ENCODE measurements at places on chromosomes 5 and 9.

DNA sequence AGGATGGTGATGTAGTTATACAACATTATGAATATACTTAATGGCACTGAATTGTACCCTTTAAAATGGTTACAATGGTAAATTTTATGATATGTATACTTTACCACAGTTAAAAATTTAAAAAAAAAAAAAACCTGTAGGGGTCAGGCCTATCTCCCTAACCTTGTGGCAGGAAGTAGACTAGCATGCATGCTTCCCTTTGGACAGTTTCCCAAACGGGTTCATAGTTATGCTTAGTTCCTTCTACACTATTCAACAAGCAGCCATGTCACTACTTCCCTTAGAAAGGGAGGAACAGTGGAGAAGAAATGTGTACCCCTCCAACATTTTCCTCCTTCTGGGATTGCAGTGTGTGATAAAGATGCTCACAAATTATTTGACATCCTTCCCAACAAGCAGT, 32.5 kb downstream of the IDNK start:
- DNase-seq: no peak

DNA sequence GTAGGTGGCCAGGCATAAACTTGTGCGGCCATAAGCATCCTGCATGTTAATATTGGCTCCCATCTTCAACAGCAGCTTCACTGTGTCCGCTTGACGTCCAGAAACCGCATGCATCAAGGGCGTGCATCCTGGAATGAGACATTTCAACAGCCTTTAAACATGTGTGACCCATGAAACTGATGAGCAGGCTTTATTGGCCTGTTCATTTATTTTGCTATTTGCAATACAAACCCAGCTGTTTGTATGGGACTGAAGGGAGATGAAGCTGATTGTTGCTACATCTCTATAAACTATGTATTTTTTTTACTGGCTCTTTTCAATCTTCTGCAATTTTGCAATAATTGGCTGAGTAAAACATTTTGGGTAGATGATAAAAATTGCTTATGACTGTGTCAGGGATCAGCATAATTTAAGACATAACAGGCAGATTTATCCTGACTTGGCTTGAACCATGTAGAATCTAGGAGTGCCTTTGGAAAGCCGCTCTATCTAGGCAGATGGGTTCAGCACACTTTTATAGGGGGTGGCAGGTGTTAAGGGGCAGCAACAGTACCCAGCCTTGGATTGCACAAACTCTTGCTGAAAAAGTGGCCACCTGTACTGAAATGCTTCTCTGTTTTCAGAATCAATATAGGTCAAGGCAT, 56.9 kb downstream of the ANKRD55 start:
- DNase-seq: no peak

DNA sequence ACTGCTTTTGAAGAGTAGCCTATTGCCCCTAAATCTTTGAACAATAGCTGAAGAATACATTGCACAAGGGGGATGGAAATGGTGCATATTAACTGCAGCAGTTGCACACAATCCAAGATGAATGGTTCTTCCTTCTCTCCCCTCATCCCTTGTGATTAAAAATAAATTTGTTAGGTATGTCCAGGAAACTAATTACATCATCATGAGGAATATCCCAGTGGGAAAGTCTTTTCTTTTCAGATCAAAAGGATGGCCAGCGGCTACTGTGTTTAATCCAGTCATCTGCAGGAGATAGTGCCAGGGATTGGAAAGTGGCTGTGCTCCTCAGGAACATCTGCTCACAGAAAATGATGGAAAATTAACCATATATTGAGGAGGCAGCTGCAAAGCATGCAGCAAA, 508.4 kb upstream of the SEMA6A start:
- no peak for DNase-seq

DNA sequence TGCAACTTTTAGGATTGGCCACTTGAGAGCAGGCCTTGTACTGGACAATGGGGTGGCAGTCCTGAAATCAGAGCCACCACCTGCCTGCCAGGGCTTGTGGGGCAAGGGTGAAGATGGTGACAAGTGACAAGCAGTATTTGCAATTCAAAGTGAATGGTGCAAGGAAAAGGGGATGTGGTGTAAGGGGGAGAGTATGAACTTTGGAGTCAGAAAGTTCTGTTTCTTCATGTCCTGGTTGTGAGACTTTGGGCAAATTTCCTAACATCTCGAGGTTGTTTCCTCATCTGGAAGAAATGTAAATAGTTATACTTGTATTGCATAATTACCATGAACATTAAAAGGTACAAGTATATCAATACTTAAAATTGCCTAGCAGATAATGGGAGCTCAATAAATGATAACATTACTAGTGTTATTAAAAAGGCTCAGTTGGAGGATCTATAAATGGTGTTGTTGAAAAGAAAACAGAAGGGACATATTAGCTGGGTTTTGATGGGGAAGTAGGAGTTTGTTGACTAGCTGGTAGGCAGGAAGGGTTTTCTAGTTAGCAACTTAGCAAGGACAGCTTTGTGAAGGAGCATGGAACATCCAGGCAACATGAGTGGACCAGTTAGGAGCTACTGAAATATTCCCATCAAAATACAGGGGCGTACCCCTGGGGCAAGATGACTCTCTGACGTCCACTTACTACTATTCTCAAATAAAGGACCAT, 21.3 kb upstream of the MEGF9 start:
- DNase-seq: peak; percentile 87

- DNase-seq: peak; percentile 63
Measured at GRCh38 chr9:122213589-122214413, 15.0 kb downstream of the LHX6 start.

- no peak for DNase-seq
Measured at GRCh38 chr5:150158170-150158949, 2.7 kb upstream of the PDGFRB start.

GRCh38 chr5:105877592-105877991, 1793.1 kb downstream of the EFNA5 start:
- no peak for DNase-seq

DNA sequence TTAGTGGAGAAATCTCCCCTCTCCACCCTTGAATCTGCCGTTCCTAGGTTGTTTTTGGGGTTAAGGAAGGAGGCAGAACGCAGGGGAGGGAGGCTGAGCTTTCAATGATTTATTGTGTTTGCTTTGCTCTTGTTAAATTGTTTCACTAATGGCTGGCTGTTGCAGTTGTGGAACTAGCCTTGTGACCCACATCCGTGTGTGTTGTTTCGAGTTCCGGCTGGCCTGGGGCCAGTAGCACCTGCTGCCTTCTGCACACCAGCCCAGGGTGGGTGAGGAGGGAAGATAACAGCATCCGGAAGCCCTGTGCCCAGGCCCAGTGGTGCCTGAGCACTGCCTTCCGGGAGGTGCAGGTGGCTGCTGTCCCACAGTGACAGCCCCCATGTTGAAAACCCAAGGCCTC, 3.6 kb downstream of the ERGIC1 start:
- peak; percentile 93 for DNase-seq

DNA sequence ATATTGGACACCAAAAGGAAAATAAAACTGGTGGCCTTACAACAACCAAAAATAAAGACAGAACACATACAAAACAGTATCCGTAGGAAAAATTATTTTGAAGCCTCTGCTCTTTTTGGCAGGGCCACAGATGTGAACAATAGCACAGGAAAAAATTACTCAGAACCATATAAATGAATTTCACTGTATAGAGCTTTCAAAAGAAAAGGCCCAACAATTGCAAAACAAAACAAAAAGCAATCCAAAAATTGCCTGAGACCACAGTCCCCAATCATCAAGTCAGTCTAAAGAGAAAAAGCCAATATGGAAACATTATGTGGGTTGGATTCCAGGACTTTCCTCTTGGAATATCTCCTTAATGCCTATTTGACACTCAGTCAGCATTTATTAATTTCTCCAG, 243.8 kb downstream of the CEMIP2 start:
- no peak for DNase-seq

- peak; percentile 40 for DNase-seq
Measured at GRCh38 chr5:172421-172820, 18.9 kb upstream of the LRRC14B start.

DNA sequence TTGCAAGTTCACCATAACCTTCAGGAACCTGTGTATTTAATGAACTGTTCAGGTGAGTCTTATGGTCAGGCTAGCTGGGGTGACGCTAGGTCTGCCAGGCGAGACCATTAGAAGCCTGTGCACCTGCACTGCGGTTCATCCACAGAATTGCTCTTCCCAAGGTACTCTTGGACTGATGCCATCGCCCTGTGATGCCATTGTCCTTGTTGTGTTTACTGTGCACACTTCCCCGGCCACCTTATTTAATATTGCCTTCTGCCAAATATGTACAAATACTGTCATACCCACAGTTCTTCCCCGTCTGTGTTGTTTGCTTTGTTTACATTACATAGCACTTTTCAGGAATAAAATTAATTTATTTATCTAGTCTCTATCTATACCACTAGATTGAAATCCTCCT, 66.3 kb downstream of the RCL1 start:
- no peak for DNase-seq

DNA sequence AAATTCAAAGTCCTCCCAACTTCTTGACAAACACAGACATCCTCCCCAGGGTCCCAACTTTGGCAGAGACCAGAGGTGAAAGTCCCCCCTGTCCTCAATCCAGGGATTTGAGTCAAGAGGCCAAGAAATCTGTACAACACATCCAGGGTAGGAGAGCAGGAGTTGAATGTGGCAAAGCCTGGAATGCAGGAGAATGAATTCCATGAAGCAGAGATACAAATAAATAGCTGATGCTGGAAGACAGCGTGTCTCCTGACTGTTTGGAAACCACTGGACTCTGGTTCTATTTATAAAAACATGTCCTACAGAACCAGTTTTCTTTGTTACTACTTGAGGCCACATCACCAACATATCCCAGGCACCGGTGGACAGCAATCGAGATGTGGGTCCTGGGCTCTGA, 43.7 kb upstream of the SLIT3 start:
- DNase-seq: no peak

DNA sequence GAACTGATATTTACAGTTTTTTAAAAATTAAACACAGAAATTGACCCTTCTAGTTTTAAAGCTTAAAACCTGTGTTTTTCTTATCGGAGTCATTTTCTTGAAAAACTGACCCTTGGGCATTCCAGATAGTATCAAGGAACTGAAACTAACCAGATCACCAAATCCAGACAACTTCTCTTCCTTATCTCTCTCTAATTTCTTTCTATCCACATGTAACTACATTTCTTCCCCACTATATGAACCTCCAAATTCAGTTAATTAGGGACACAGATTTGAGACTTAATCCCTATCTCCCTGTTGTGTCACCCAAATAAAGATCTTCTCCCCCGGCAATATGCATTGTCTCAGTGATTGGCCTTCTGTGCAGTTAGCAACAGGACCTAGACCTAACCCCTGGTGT, 1643.0 kb upstream of the CDH6 start:
- DNase-seq: no peak

GRCh38 chr5:2738156-2738699, 13.2 kb downstream of the IRX2 start:
- no peak for DNase-seq

DNA sequence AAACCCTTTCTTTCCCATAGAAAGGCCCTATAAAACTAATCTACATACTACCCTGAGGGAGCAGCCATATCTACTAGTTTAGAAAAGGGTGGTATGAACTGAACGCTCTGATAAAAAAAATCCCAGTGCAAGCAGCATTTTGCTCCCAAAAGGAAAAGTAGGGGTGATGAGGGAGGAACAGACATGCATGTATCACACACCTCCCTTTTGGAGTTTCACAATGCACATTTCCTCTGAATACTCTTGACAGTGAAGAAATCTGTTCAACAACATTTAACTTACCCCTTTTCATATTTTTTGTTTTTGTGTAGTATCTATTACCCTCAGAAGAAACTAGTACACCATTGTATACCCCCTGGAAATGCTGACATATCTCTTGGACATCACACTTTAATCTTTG, 411.4 kb downstream of the MAT2B start:
- DNase-seq: no peak

GRCh38 chr9:132049323-132049882, 30.3 kb downstream of the MED27 start:
- no peak for DNase-seq

- no peak for DNase-seq
Measured at GRCh38 chr9:101902051-101902450, 163.6 kb upstream of the GRIN3A start.

- no peak for DNase-seq
Measured at GRCh38 chr5:124103671-124104070, 591.7 kb downstream of the CSNK1G3 start.

GRCh38 chr5:171029401-171029800, 167.6 kb downstream of the RANBP17 start:
- no peak for DNase-seq

DNA sequence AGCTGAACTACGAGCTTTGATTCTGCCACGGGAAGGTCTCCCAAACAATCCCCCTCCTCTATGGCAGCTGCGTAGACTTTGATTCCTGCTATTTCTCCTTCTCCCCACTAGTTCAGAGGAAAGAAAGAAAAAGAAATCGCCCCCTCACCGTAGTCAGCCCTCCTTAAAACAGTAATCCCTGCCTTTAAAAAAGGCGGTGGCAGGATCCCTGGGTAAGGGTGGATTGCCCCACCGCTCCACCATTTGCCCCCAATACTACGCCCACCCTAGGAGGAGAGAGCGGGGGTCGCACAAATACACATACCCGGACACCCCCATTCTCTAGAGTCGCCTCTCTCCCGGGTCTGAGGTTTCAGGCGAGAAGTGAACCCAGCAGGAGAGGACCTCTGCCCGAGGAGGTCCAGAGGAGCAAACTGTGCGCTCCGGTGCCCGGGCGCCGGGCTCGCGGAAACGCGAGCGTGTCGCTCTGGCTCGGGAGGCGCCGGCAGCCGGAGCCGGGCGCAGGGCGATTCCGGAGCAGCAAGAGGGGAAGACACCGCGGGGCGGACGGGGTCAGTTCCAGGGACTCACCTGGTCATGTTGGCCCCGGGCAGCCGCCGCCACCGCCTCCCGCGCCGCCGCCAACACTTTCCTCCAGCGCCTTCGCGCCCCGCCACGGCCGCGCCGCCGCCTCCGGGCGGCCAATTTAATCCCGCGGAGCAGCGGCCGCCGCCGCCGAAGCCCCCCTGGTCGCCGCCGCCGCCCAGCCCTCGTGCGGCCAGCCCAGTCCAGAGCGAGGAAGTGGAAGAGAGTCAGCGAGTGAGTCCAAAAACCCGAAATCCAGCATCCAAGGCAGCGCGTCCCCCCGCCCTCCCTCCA, 1057.7 kb upstream of the DMAC1 start:
- peak; percentile 65 for DNase-seq

DNA sequence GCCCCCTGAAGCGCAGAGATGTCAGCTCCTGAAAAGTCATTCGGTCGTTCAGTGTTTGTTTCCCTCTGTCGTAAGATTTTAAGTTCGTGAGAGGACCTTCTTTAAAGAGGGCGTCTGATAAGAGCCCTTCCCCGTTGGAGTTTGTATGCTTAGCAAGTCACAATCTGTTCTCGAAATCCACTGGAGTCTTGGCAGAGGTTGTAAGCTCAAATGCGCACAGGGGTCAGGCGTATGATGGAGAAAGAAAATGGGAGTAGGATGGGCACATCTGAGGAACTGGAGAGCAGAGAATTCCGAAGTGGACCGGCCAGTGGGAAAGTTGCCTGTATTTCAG, 710 bp downstream of the HSD17B4 start:
- DNase-seq: no peak

GRCh38 chr5:111364992-111365391, 140.8 kb downstream of the CAMK4 start:
- no peak for DNase-seq
